Activated CD4-positive, CD25-positive, alpha-beta regulatory T cell treated with anti-CD3 and anti-CD28 coated beads, Interleukin-2, amount 50 U/mL, for 16 hours (primary cell): ENCODE measurements at places on chromosomes 12 and 14.
A peak's percentile ranks its signal among the peaks of the same experiment; 100 is the strongest.

DNA sequence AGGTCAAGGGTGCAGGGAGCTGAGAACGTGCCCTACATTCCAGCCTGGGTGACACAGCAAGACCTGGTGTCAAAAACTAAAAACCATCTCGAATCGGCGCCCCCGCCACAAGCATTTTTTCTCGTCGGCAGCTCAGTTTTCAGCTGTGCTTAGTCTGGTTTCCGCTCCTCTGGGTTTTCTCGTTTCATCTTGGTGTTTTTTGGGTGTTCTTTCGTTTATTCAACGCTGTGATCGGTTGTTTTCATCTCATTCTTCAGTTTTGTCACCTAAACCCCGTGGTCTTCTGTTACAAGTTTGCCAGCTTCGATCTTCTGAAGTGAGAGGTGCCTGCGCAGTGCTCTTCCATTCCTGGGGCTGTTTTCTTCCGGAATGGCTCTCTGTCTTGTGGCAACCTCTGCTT lies 41.4 kb downstream of the NOC4L start:
- no peak for DNase-seq

DNA sequence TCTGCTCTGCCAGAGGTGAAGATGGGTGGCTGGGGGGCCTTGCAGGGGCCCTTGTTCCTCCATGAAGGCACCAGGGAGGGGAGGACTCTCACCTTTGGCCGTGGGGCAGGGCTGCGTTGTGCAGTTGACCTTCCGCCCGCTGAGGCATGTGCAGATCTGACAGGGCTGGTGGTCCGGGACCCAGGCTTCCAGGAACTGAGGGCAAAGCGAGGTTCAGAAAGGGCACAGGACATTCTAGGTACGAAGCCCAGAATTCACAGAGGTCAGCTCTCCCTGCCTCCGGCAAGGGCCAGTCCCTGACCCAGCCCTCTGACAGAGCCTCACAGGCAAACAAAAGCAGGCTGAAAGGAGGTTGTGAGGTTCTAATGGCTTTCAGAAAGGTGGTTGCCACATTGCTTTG lies 40.4 kb upstream of the ANO2 start:
- DNase-seq = no peak

DNA sequence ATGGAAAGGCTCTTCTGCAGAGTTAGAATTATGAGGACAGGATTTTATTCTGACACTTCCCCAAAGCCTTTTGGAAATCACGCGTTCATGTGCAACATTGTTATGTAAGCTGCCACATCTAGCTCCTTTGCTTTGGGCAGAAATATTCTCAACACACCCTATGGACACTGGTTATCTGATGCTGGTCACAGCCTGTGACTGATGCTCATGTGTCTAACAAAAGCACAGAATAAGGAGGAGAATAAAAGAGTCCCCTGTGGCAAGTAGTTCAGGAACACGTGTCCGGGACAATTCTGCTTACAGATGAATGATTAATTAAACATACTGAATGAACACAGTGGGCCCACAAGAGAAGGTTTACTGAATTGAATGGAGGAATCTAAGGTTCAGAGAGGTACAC lies 22.1 kb downstream of the FOXN3 start:
- no peak for DNase-seq

GRCh38 chr14:32367516-32367915 lies 38.4 kb downstream of the AKAP6 start:
- no peak for DNase-seq

DNA sequence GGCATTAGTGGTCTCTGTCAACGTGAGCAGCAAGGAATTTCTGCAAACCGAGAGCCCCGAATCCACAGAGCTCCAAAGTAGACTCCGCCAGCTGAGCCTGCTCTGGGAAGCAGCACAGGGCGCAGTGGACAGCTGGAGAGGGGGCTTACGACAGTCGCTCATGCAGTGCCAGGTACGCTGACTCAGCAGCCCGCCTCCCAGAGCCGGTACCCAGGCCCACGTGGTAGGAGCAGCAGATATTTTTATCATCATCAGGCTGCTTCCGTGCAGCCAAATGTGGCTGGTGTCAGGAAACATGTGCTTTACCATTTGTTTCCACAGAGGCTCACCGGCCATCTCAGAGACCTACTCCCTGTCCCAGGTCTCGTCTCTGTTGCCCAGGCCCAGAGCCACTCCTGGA lies 73.7 kb downstream of the ESR2 start:
- no peak for DNase-seq

- no peak for DNase-seq
Observed at GRCh38 chr12:80777587-80777986, 60.9 kb downstream of the MYF5 start.

GRCh38 chr12:76455582-76456345 lies 103.8 kb downstream of the OSBPL8 start:
- DNase-seq = peak; percentile 9

GRCh38 chr14:29755311-29756018 lies 172.2 kb downstream of the PRKD1 start:
- no peak for DNase-seq

DNA sequence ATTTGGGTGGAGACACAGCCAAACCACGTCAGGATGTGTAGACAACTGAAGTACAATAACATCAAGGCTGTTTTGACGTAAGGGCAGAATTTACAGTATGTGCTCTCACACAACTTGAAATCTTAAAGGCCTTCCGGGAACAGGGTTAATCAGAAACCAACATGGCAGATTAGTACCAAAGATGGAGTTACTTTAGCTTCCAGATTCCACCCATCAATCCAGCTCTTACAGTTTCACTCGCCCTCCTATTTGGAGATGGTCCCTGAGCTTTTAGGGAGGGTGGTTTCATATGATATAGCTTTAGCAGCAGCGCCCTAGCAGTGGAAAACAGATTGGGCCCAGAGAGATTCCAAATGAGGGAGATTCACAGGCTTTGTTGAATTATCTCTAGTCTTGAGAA lies 2.0 kb upstream of the XPOT start:
- DNase-seq = no peak

DNA sequence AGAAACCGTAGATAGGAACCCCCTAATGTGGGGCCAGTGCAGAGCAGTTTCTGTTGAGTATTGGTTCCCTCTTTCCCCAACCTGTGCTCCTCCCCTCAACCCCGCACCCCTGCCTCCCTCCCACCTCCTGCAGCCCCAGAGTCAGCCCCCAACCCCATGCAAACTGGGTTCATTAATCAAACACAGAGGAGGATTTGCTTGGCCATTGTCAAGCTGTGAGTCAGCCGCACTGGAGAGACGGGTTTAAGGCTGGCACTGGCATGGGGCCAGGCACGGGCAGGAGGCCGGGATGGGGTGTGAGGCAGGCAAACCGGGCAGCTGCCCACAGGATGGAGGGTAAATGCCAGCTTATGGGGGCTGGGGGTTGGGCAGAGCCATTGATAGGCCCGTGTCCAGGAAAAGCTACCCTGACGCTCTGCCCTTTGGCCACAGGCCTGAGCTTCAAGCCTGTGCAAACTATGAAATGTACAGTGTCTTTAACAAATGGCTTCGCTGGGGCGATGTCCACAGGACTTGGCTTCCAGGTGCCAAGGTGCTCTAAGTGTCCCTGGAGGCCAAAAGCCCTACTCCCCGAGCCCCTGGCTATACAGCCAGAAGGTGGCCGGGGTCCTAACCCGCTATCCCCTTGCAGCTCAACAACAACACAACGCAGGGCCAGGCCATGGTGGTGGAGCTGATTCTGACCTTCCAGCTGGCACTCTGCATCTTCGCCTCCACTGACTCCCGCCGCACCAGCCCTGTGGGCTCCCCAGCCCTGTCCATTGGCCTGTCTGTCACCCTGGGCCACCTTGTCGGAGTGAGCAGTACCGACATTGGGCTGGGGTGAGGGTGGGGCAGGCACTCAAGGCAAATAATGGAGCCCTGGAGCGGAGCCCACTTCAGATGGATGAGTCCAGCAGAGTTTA lies 1.4 kb downstream of the AQP5 start:
- DNase-seq = no peak

- no peak for DNase-seq
Observed at GRCh38 chr14:81208489-81208888, 12.3 kb downstream of the GTF2A1 start.

GRCh38 chr12:113500782-113501311 lies 29.2 kb upstream of the LHX5 start:
- no peak for DNase-seq

DNA sequence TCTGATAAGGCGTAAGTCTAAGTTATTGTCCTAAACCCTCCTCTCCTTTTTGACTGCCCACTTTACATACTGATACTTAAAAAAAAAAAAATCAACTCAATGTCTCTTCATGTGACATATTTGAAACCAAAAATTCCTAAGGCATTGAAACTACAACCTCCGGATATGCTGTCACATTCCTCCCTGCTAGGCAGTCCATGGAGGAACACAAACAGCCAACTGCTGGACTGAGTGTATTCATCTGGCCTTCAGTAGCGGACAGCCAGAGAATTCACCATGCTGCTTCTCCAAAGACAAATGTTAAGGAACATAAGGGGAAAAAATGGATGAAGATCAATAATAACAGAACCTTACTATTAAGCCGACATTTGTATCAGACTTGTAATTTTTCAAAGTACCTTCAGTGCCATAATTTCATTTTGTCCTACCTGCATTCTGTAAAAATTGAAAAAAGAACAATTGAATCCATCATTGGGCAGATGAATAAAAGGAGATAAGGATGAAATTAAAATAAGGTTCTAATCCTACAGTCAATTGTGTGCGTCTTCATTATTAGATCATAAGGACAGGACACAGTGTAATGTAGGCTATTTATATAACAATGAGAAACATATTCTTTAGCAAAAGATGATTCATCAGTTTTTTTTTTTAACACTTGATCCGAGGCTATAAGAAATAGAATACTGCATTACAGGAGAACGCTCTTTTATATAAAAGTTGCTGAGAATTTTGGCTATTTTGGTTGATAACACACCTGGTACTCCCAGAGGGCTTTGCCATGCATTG lies 12.2 kb downstream of the RERG start:
- DNase-seq = no peak

- DNase-seq = no peak
Observed at GRCh38 chr14:96357216-96357615, 5.9 kb downstream of the ATG2B start.

DNA sequence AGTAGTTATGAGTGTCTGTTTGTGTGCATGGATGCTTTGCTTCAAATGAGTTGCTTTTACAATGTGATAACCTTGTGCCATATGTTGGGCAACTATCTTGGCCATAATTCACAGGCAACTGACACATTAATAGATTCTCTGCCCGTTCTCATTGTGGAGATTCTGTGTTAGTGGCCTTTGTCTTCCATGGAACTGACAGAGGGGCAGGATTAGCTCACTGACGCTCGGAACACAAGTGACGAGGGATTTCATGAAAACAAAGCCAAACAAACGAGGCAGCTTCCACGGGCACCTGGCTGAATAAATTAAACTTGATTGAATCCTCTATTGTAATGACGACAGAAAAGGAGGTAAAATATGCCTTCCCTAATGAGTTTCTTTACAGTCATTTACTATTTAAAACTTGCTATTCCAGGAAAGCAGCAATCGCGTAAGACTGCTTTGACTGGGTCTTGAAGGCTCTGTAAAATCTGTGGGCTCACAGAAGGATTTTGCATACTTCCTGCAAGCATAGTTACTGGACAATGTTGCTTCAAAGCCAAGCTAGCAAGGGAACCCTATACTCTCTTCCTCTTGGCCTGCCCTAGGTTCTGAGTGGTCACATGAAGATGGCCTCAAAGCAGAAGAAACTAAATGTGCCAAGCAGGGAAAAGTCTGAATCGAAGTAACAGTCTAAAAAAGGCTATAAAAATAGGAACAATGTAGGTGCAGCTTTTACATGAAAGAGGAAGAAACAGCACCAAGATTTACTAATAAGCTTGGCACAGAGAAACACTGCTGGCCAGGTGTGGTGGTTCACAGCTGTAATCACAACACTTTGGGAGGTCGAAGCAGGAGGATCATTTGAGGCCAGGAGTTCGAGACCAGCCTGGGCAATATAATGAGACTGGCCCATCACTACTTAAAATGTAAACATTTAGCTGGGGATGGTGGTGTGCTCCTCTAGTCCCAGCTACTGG lies 28.1 kb upstream of the SINHCAF start:
- DNase-seq = no peak

DNA sequence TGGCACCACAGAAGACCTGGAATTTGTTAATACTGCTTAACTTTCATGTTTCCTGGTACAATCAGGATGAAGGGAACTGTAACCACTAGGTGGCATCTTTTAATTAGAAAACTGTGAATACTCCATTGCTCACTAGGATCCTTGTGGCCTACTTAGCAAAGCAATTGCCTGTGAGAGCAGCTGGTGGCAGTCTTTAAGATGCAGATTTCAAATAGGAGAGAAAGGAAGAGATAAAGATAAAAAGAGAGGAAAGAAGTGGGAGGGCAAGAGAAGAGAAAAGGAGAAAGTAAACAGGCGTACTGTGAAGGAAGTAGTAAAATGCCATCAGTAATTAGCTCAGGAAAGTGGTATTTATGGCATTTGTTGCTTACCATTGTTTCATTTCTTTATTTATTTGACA lies 114.5 kb downstream of the RAD51B start:
- no peak for DNase-seq

- DNase-seq = no peak
Observed at GRCh38 chr12:54394281-54394719, 9.8 kb upstream of the ZNF385A start.

- DNase-seq = no peak
Observed at GRCh38 chr14:97185186-97185585, 388.0 kb downstream of the VRK1 start.

- DNase-seq = no peak
Observed at GRCh38 chr12:53808023-53808705, 56.4 kb upstream of the CISTR start.

DNA sequence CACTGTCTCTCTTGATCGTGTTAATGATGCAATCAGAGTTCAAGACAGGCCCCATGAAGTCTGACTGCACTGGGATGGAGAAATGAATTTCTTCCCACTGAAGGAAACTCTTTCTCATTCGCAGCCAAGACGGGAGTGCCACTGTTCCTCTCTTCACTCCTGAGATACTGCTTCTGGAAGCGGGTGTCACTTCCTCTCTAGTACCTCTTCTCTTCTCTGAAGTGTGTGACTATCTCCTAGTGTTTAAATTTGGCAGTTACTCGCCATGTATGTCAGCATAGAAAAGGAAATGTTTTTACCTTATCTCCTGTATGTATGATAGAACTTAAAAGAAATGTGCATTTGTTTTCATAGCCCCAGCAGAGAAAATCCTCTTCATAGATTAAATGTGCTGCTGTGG lies 215.2 kb downstream of the ANO6 start:
- no peak for DNase-seq
